ENCODE measurements at places on chromosomes 1 and 21.

DNA sequence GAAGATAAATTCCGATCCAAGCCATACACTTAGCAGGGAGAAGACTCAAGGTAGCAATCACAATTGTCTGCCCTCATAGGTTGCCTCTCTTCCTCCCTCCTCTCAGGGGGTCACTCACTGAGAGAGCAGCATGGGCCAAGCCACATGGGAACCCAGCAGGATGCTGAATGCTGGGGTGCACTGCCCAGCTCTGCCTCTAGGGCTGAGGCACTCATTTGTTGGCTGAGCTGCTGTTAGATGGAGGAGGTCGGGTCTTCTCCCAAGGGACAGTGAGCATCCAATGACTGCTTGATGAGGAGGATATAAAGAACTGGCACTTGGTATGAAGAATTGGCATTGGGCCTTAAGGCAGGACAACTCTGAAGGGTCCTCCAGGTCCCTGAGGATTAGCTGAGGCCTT lies 418.8 kb downstream of the SIPA1L2 start:
- DNase-seq = no peak

- no peak for DNase-seq
These were observed 68.7 kb upstream of the ADGRL2 start for GRCh38 chr1:81731989-81732388.

- no peak for DNase-seq
These were observed 7.0 kb downstream of the PPFIA4 start for GRCh38 chr1:203033287-203033686.

- DNase-seq = no peak
These were observed 1.4 kb downstream of the CDA start for GRCh38 chr1:20590306-20590777.

DNA sequence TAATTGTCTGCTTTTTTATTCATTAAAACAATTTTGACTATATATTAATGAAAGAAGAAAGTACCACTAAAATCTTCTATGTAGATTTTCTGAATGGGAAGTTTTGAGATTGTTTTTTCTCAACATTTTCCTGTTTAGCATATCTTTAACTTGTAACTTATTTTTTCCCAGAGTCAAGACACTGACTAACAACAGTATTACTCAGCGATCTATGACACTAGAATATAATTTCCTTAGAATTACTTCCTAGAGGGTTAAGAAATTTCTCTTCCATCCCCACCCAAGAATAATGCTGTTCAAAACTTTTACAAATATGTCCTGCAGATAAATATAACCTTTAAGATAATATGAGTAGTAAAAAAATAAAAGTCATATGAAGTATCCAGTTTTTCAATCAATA lies 218.2 kb upstream of the NR5A2 start:
- DNase-seq = no peak

GRCh38 chr1:203281033-203281432 lies 24.3 kb upstream of the BTG2 start:
- no peak for DNase-seq

DNA sequence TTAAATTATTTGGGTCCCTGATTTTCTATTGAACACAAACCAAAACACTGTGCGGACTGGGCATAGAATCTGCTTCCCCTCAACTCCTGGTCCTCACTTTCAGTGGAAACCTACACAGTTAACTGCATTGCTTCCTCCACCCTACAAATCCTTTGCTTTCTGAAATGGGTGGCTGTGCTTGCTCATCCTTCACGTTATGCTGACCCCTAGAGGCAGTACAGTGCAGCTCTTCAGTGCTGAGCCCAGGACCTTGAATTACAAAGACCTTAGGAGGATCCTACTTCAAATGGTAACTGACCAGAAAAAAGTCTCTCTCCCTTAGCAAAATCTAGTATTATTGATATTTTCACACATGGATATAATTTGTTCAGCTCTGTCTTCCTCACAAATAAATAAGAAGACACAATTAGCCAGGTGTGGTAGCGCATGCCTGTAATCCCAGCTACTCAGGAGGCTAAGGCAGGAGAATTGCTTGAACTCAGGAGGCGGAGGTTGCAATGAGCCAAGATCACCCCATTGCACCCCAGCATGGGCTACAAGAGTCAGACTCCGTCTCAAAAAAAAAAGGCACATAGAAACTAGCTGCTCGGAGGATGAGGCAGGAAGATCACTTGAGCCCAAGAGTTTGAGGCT lies 63.4 kb upstream of the L1TD1 start:
- peak; percentile 51 for DNase-seq

DNA sequence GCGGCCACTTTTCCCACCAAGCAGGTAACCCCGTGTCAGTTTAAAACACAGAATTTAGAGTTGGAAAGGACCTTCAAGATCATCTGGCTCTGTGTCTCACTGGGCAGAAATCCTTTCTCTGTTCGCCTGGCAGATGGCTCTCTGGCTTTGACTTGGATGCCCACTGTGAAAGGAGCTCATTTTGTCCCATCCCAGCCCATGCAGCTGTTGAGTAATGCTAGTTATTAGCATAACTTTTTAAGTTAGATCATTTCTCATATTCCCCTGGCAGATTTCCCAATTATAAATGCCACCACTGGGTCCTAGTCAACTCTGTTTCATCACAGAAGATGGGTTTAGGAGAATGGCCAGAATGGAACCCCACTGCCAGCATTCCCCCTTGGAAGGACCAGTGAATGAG lies 55.9 kb downstream of the SLC35F3 start:
- no peak for DNase-seq
